ENCODE measurements at places on chromosomes 4 and X.

DNA sequence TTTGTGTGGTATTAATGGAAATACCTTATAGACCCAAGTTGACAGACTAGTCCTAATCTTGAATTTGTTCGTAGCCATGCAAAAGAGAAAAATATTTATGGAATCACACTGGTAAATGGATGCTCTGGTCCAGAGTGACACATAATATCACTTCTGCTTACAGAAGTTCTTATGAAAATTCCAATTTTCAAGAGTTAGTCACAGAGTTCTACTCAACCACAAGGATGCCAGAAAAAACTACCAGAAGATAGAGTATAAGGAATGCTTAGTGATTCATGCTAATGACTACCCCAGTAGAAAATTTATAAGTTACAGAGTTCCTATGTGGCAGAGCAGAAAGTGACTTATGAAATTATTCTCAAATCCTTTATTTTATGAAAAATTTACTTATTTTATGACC lies 1384.8 kb downstream of the FAM133A start:
- DNase-seq = no peak

DNA sequence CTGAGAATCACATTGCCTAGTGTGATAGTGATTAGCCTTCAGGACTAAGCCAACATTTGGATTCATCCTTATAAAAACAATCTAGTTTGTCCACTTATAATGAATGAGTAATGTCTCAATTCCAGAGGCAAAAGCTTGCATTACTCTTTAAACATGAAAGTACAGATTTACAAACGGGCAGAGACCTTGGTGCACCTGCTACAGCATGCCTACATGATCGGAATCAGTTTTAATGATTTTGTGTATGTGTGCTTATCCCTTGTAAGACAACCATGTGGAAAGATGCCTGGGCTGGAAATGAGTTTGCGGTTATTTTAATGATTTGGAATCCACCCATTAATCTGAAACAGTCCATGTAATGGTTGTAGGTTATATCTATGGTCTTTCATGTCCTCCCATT lies 572.7 kb downstream of the KLHL13 start:
- DNase-seq = no peak

- no peak for DNase-seq
Observed at GRCh38 chr4:70571772-70572171, 20.3 kb upstream of the AMBN start.

- no peak for DNase-seq
Observed at GRCh38 chr4:129146639-129147038, 50.7 kb downstream of the C4orf33 start.

DNA sequence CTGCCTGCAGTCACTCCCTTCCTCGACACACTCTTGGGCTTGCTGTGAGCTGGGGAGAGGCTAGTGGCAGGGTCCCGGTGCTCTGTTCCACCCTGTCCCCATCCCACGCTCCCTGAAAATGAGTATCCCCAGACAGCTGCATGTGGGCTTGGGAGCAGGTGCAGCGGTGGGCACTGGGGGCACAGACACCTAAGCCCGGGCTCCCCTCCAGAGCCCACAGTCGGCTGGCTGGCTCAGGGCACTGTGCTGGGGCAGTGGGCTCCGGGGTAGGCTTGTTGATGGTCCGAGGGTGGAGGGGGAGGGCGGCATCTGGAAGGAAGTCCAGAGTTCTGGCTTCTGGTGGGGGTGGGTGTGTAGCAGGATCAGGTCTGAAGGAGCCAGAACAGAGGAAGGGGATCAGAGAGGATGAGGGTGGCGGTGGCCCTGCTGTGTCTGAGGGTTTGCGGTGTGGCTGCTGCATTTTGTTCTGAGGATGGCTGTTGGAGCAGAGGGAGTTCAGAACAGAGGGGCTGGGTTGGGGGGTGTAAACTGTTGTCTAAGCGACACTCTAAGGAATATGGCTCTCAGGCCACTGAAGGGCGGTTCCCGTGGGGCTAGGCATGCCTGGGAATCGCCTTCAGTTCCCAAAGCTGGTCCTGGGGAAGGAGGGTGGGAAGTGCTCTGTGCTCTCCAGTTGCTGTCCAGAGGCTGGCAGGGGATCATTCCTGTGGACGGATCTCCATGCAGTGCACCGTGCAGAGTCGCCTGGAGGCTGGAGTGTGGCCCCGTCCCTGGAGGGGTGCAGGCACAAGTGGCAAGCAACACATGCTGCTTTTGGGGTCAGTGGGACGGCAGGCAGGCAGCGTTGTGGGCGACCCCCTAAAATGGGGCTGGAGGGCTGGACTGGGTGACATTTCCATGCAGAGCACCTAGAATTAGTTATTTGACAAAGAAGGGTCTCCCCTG lies 114.0 kb downstream of the SORCS2 start:
- DNase-seq = no peak

- no peak for DNase-seq
Observed at GRCh38 chrX:15322472-15322871, 7.0 kb upstream of the ASB11 start.

Measured in activated CD4-positive, alpha-beta memory T cell treated with anti-CD3 and anti-CD28 coated beads, Interleukin-2, amount 10 ng/mL, durations not matched to agents 7 days and 5 days (primary cell).